ENCODE measurements at places on chromosomes 11 and 22. TPM values are rescaled to one million over a fixed set of nuclear protein-coding genes. Genes with fewer than 3 reads are reported as not detected.

CDON gene
- total RNA-seq, result 1.9 TPM

PHF21B gene
- not detected for total RNA-seq

TMEM218 gene
- 33.1 TPM for total RNA-seq

OR8B3 gene
- not detected for total RNA-seq

APLNR gene
- not detected for total RNA-seq

CTSF gene
- 17.2 TPM for total RNA-seq

PATE4 gene
- total RNA-seq, result not detected

UFD1 gene
- total RNA-seq, result 120 TPM

TRIOBP gene
- 66.9 TPM for total RNA-seq

MUC6 gene
- not detected for total RNA-seq

MOV10L1 gene
- 14.9 TPM for total RNA-seq

SLC22A6 gene
- not detected for total RNA-seq

NOX4 gene
- 11.4 TPM for total RNA-seq

GPHA2 gene
- not detected for total RNA-seq

SMC1B gene
- not detected for total RNA-seq

PLA2G3 gene
- total RNA-seq, result 0.76 TPM

SMTN gene
- total RNA-seq, result 146 TPM

OPCML gene
- not detected for total RNA-seq

TYR gene
- not detected for total RNA-seq

POLA2 gene
- total RNA-seq, result 7.6 TPM

RCOR2 gene
- 0.65 TPM for total RNA-seq

PDGFB gene
- total RNA-seq, result 51.0 TPM

FOSL1 gene
- total RNA-seq, result 20.2 TPM

OR6T1 gene
- not detected for total RNA-seq

SYCE3 gene
- total RNA-seq, result not detected

IL10RA gene
- total RNA-seq, result not detected

All from epithelial cell of umbilical artery (primary cell).